ENCODE measurements at places on chromosomes 16 and 17. TPM values are rescaled to one million over a fixed set of nuclear protein-coding genes. Genes with fewer than 3 reads are reported as not detected.

RFNG gene
- total RNA-seq, result 23.3 TPM

NXN gene
- total RNA-seq, result 24.8 TPM

PPM1E gene
- 0.07 TPM for total RNA-seq

HIC1 gene
- total RNA-seq, result 2.0 TPM

PDE6G gene
- 3.1 TPM for total RNA-seq

LAT gene
- total RNA-seq, result 4.3 TPM

CCL4 gene
- not detected for total RNA-seq

BTBD17 gene
- not detected for total RNA-seq

RRAD gene
- 64.4 TPM for total RNA-seq

CRHR1 gene
- 0.09 TPM for total RNA-seq

CDRT15 gene
- not detected for total RNA-seq

TMEM238L gene
- total RNA-seq, result not detected

Data from A549 treated with Hydrocortisone at 1 μM for 4 hours (cell line).